ENCODE measurements at places on chromosomes 11 and 22. TPM values are rescaled to one million over a fixed set of nuclear protein-coding genes. Genes with fewer than 3 reads are reported as not detected.

DNA sequence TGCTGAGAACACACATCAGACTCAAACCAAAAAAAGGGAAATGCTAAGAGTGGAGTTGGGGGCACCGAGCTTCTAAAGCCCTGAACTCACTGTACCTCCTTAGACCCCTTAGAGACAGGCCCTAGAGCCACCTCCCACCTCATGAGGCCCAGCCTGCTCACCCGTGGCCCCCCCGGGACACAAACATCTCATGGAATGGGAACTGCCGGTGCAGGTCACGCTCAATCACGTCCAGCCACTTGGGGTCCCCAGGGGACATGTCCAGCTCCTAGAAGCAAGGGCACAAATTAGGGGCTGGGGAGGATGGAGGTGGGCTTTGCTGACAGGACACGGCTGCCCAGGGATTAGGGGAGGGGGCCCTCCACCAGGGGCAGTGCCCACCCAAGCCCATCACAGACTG is 6.3 kb upstream of the CASTOR1 start:
- H3K27me3 ChIP-seq: no peaks in the 10 kb centered on the region
- H3K27ac ChIP-seq: no peak overlapping the region
- H3K36me3 ChIP-seq: no peaks in the 10 kb centered on the region
- peaks cover 4% of the 10 kb centered on the region for H3K4me1 ChIP-seq

DNA sequence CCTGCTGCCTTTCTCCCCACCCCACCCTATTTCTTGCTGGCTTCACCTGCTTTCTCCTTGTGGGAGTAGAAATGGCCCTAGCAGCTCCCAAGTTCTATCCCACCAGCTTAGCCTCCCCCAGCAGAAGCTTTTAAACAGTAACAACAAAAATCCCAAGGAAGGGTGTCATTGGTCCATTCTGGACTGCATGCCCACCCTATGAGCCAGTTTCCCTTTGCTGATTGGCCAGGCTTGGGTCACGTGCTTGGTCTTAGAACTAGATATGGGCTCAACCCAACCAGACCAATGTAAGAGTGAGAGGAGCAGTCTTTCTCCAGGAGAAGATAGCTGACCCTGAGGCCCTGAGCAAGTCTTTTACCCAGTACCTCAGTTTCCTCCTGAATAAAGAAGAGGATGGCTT is 2.3 kb downstream of the MTFP1 start:
- H3K4me3 ChIP-seq: no peak overlapping the region
- no peaks in the 10 kb centered on the region for H3K27me3 ChIP-seq
- H3K4me1 ChIP-seq: peaks cover 15% of the 10 kb centered on the region
- DNase-seq: no peak
- H3K36me3 ChIP-seq: no peaks in the 10 kb centered on the region

DNA sequence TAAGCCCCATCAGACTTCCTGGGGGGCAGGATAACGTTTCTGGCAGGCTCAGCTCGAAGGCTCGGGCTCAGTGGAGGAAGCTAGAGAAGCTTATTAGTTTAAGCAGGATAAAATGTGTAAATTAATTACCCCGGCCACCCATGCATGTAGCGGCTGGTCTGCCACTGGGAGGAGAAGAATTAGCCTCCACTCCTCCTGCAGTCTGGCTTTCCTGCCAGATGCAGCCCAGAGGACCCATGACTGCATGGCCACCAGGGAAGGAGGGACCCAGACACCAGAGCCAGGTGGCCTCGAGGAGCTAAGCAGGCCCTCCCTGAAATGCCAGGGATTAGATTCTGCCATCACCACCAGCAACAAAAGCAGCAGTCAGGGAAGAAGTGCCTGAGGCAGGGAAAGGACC is 32.3 kb downstream of the TRIM29 start:
- H3K4me3 ChIP-seq: no peak overlapping the region
- DNase-seq: no peak
- no peaks in the 10 kb centered on the region for H3K36me3 ChIP-seq
- H3K4me1 ChIP-seq: no peaks in the 10 kb centered on the region
- no peaks in the 10 kb centered on the region for H3K27me3 ChIP-seq

GRCh38 chr11:61657566-61658290 is 22.5 kb upstream of the DAGLA start:
- H3K4me1 ChIP-seq: no peaks in the 10 kb centered on the region
- H3K4me3 ChIP-seq: no peak overlapping the region
- DNase-seq: no peak
- no peaks in the 10 kb centered on the region for H3K27me3 ChIP-seq

DNA sequence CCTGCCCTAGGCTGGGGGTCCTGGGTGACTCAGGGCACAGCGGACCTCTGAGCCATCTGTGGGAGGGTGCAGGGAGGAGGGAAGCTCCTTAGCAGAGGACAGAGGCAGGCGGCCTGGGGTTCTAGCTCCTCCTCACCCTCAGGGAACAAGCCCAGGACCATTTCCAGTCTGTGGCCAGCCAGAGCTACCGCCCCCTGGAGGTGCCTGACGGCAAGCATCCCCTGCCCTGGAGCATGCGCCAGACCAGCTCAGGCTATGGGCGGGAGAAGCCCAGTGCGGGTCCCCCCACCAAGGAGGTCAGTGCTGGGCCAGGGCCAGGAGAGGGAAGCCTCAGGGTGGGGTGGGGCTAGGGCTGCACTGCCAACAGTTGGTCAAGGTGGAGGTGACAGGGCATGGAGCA is 26.0 kb upstream of the LRRC10B start:
- no peaks in the 10 kb centered on the region for H3K4me1 ChIP-seq
- no peaks in the 10 kb centered on the region for H3K36me3 ChIP-seq
- H3K27me3 ChIP-seq: no peaks in the 10 kb centered on the region
- no peak overlapping the region for H3K4me3 ChIP-seq
- no peak for DNase-seq

The MFRP gene
- not detected for total RNA-seq

Data from Peyer's patch (tissue), 4 donors.